ENCODE measurements at places on chromosomes 11 and 22.

GRCh38 chr22:46001046-46001425, 24.1 kb upstream of the WNT7B start:
- no peak for DNase-seq

- DNase-seq = no peak
Measured at GRCh38 chr11:95104121-95104830, 14.6 kb downstream of the ENDOD1 start.

- no peak for DNase-seq
Measured at GRCh38 chr22:39215426-39216142, 29.2 kb downstream of the PDGFB start.

DNA sequence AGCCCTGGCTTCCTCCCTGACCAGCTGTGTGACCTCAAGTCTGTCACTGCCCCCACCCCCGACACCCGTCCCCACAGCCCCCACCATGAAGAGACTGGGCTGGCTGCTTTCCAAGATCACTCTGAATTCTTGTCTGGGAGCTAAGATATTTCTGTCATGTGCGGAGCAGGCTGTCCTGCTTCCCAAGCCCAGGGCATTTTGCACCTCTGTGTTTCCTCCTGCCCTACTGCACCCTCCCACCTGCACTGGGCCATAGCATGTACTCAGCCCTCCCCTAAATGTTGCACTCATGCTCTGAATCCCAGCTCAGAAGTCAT, 30.3 kb upstream of the MYEOV start:
- DNase-seq = no peak

Measured in activated naive CD4-positive, alpha-beta T cell (primary cell).